ENCODE measurements at places on chromosomes 16 and 17.

DNA sequence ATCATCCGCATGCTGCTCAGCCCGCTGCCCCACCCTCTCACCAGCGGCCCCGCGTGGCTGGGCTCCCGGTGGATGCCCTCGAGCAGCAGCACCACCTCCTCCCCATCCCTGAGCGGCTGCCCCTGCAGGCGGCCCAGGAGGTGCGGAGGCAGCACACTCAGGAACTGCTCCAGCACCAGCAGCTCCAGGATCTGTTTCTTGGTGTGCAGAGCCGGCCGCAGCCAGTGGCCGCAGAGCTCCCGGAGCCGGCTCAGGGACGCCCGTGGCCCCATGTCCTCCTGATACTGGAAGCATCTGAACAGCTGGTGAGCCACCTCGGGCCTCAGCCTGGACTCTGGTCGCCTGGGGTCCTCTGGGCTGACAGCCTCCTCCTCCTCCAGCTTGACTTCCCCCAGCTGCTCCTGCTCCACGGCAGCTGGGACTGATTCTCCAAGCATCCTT is 6.6 kb downstream of the ZSCAN10 start:
- DNase-seq = no peak

DNA sequence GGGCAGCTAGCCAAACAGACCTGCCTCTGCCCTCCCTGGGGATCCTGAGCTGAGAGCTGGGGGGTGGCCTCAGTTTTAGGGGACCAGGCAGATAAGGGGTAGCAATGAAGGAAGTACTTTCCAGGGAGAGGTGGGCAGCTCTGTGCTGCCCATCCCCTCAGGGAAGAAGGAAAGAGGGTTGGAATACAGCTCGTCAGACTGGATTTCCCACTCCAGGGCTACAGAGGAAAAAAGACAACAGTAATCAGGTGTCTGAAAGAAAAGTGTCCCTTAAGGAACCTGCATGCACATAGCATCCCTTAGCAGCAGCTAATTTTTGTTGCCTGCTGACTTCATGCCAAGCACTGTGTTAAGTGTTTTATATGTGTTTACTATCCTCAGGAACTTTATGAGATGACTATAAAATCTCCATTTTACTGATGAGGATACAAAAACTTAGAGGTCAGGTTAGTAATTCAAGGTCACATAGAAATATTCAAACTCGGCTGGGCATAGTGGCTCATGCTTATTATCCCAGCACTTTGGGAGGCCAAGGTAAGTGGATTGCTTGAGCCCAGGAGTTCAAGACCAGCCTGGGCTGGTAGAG is 3.2 kb upstream of the MRPL58 start:
- DNase-seq = no peak

- no peak for DNase-seq
Observed at GRCh38 chr16:4796982-4797804, 2.0 kb downstream of the SMIM22 start.

GRCh38 chr16:65917466-65917865 is 449.0 kb upstream of the CDH5 start:
- no peak for DNase-seq

GRCh38 chr16:4395055-4395726 is 21.2 kb downstream of the CORO7 start:
- no peak for DNase-seq

DNA sequence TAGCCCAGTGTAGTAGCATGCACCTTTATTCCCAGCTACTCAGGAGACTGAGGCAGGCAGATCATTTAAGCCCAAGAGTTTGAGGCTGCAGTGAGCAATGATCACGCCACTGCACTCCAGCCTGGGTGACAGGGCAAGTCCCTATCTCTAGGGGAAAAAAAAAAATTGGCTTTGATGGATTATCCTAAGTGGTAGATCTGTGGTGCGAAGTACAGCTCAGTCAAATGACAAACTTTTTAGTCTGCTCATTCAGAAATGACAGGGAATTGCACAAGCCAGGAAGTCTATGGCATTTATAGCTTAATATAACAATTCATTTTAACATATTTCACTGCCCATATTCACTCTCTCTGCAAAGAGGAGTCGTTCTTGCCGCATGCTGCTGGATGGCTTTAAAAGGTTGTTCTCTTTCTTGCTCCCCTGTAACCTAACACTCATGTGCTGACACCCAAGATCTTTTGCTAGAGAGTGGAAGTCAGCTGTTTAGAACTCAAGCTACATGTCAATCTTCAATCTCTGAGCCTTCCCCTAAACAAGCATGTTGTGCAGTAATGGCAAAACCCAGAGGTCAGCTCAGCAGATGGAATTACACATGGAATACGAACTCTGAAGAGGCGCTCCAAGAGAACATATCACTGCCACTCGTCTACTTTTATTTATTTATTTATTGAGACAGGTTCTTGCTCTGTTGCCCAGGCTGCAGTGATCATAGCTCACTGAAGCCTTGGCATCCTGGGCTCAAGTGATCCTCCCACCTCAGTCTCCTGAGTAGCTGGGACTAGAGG is 32.8 kb downstream of the RNF157 start:
- no peak for DNase-seq

DNA sequence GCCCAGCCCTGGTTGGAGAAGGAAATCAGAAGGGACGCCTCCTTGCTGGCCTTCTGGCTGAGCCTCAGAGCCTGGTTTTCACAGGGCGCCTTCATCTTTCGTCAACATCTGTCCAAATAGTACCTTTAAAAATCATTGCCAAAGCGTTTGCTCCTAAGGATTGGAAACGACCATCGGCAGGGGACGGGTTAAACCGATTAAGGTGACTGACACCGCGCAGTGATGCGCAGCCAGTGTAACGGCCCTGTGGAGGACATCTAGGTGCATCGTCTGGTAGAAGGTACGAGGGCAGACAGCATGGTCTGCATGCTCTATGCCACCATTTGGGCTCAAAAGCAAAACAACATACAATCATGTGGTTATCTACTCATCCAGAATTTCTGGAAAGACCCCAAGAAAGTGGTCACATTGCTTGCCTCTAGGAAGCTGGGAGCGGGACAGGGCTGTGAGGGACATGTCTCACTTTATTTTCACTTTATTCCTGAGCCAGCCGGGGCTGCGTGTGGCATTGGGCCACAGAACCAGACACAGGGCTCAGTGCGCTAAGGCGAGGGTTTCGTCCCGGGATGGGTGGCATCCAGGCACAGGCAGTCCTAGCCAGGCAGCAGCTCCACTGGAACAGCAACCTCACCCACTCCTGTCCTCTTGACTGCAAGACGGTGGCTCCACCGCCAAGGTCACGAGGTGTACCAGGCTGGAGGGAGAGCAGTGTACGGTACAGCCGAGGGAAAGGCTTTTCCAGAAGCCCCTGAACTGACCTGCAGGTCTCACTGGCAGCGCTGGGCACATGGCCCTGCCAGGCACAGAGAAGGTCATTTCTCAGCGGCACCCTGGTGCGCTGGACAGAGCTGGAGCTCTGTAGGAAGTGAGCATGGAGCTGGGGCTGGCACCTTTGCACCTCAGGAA is 40.9 kb upstream of the JPH3 start:
- DNase-seq = no peak

DNA sequence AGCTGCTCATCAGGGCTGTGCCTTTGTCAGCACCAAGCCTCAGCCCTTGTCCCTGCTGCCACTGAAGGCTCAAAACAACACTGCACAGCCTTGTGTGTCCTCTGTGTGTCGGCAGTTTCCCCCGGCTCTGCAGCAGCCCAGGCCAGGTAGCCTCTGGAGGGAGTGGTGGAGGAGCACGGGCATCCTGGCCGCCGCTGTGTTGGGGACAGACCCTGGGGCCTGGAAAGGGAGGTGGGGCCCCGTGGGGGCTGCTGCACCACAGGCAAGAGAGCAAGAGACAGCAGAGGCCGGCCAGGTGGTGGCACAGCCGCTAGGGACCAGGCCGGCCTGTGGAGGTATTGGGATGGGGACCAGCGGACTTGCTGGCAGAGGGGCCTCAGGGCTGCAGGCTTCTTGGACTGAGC is 96.9 kb upstream of the ZNF750 start:
- no peak for DNase-seq

GRCh38 chr17:49572226-49572625 is 3.4 kb upstream of the NXPH3 start:
- DNase-seq = no peak

DNA sequence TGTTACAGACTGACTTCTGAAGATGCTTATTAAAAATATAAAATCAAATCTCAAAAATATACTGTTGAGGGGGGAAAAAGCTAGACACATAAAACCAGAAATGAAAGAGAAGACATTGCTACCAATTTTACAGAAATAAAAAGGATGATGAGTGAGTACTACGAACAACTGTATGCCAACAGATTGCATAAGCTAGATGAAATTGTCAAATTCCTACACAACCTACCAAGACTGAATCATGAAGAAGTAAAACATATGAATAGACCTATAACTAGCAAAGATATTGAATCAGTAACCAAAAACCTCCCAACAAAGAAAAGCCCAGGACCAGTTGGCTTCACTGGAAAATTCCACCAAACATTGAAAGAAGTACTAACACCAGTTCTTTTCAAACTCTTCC is 3.5 kb upstream of the CAPNS2 start:
- DNase-seq = no peak

DNA sequence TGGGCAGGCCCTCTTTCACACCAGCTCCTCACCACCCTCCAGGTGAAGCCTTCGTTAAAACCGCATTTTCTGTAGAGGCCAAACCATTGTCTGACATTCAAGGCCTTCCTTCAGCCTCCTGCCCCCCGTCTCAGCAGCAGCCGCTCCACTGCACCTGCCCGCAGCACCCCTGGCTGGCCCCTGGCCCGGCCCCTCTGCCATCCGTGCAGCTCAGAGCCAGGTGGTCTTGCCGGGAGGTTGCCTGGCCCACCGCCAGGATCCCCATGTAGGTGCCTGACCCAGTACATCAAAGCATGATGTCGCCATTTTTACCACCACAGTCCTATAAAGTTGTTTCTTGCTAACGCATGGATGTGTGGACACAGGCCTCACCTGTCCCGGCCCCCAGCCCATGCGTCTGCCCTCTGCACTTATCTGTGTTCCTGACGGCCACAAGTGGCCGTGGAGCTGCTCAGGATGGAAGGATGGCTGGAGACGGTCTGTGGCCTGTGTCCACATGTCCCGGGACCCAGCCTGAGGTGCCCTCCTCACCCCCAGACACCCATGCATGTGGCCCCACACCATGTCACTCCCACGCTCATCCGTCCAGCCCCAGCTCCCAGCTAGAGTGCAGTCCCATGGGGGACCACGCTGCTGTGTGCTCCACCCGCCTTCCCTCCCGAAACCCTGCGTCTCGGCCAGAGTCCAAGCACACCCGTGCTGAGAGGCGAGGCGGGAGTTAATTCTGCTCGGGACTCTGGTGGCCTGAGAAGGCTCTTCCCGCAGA is 89.3 kb upstream of the CHMP6 start:
- no peak for DNase-seq

DNA sequence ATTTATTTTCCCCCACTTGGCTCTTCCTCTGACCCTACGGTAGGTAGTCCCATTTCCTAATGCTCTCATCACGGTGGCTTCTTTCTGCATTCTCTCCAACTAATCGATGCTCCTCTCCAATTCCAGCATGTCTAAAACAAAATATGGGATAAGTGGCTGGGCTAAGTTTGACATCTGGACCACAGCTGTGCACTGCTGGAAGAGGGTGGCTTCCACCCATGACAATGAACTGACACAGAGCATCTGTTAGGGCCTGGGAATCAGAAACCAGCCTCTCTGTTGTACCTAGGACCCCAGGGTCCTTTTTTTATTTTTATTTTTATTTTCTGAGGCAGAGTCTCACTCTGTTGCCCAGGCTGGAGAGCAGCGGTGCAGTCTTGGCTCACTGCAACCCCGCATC is 29.0 kb upstream of the SLC39A11 start:
- no peak for DNase-seq

DNA sequence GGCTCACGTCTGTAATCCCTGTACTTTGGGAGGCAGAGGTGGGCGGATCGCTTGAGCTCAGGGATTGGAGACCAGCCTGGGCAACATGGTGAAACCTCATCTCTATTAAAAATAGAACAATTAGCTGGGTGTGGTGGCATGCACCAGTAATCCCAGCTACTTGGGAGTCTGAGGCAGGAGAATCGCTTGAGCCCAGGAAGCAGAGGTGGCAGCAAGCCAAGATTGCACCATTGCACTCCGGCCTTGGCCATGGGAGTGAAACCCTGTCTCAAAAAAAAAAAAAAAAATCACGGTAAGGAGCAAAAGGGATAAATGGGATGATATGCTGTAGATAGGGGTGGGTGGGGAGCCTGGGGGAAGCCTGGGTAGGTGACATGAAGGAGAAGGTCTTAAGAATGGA is 20.4 kb upstream of the TMEM98 start:
- DNase-seq = no peak

GRCh38 chr17:79936641-79937381 is 97.6 kb upstream of the CBX4 start:
- no peak for DNase-seq

DNA sequence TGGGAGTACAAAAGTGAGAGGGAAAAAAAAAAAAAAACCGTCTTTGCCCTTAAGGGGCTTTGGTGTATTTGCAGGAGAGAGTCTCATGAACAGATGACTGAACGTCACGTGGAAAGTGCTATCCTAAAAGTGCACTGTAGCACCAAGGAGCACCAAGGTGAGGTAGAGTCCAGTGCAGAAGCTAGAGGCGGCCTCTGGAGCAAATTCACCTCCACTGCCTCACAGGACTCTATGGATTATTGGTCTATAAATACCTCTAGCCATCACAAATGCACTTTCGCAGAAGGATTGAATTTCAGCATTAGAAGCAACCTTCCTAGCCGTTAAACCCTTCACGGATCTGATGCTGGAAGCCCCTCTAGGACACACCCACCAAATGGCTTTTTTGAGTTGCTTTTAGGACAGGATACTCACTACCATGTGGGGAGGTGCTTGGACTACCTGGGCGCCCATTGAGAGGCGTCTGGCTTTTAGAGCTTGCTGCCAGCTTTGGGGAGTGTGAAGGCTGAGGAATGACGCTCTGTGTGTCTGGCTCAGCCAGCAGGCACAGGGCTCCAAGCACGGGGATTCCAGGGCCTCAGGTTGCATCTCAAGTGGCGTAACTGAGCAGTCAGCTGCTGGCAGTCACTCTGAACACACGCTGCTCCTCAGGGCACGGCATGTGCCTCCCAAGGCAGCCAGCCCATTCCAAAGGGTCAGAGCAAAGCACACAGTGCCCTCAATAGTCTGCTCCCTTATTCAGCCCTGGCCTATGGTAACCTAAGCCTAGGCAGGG is 52.7 kb downstream of the CDRT4 start:
- DNase-seq = no peak

DNA sequence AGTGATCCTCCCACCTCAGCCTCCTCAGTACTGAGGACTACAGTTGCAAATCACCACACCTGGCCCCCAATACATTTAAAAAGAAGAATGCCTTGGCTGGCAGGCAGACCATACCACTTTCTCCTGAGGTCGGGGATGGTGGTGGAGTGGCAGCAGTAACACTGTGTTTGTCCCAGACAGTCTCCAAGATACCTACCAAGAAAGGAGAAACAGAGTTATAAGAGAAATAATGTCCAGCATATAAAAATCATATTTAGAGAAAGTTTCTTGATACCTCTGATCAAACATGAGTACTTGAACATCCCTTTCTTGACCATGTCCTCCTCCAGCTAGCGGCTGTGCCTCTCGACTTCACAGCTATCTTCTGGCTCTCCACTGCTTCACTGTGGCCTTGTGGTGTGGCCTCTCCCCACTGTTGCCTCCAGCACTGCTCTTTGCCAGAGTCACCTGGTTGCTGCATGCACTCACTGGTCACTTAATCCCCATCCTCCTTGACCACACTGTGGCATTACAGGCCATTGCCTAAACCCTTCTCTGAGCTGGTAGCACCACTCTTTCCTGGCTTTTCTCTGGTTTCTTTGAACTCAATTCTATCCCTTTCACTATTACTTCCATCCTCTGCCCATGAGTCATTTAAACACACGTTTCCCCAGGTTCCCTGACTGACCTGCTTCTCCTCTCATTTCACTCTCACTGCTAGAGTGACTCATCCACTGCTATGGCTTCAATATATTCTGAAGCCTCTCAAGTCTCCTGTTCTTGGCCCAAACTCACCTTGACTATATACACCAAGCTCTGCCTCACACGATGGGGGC is 45.2 kb downstream of the XPO6 start:
- DNase-seq = no peak

All from stimulated activated effector memory CD8-positive, alpha-beta T cell treated with anti-CD3 and anti-CD28 coated beads, Interleukin-12 subunit alpha, Interleukin-12 subunit beta, amount 100 ng/mL, for 72 hours (primary cell).